ENCODE measurements at places on chromosomes 5 and 9.

- peak; percentile 94 for DNase-seq
Observed at GRCh38 chr9:3977614-3978112, 322.2 kb downstream of the GLIS3 start.

GRCh38 chr9:72665421-72665820 lies 144.0 kb downstream of the TMC1 start:
- no peak for DNase-seq

GRCh38 chr5:107216587-107216986 lies 454.1 kb downstream of the EFNA5 start:
- DNase-seq: no peak

DNA sequence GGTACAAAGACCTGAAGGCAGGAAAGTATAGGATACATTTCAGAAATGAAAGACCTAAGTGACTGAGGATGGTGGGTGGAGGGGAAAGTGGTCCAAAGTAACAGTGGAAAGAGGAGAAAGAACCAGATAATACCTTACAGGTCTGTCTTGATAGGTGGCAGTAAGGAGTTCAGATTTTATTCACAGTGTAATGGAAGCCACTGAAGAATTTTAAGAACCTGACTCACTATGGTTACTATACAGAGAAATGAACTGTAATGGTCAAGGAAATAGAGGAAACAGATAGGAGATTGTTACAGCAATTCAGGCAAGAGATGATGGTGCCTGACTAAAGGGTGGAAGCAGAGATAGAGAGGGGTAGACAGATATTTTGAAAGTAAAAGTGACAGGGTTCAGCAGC lies 46.5 kb downstream of the EPB41L4A start:
- no peak for DNase-seq

DNA sequence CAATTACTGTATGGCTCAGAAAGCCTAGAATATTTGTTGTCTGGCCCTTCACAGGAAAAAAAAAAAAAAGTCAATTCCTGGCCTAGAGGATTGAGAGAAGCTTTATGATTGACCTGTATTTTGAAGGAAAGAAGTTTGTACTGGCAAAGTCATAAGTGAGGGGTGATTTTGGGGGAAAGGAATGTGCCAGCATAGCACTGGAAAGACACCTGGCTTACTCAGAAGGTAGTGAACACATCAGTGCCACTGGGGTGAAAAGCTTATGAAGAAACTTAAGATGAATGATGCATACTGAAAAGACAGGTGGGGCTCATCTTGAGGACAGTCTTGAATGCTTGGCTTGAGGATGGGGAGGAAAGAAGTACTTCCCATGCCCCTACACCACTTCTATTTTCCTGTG lies 127.9 kb upstream of the RASA1 start:
- DNase-seq: no peak

GRCh38 chr5:32132757-32133156 lies 41.4 kb downstream of the GOLPH3 start:
- DNase-seq: no peak

GRCh38 chr5:88669371-88670050 lies 213.5 kb downstream of the MEF2C start:
- DNase-seq: no peak

Data from NCI-H2171 treated with DMSO at 0.1 percent for 48 hours (cell line).